ENCODE measurements at places on chromosomes 1 and 21.

GRCh38 chr1:21478356-21478755 lies 30.9 kb upstream of the ALPL start:
- DNase-seq: no peak

GRCh38 chr1:30185809-30186208 lies 537.6 kb downstream of the MATN1 start:
- DNase-seq: no peak

DNA sequence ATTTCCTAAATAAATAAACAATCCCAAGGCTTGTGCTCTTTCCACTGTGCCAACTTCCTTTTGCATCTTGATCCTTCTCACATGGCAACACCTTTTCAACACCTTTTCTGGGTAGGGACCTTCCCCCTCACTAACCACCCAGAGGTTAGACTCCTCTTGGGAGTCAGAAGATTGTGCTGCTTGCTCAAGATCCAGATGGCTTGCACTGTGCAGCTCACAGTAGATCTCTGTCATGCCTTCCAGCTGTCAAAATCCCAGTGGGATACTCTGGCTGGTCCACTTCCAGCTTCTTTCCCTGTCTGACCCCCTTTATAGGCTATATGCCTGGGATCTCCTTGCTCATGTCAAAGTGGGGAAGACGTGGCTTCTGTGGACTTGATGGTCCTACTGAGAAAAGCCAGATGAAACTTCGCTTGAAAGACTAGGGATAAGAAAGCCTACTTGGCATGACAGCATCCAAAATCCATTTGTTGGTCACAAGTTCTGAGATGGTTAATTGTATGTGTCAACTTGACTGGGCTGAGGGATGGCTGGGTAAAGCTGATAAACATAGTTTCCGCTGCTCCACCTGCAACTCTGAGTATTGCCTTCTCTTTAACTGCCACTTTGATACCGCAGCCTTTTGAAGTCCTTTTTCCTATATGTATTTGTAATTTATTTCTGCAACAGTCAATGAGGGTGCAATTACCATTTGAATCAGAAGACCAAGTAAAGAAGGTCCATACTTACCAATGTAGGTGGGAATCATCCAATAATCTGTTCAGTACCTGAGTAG lies 74.5 kb downstream of the S1PR1 start:
- no peak for DNase-seq

- DNase-seq: no peak
These were observed 4.5 kb upstream of the LRRC52 start for GRCh38 chr1:165539306-165539705.

DNA sequence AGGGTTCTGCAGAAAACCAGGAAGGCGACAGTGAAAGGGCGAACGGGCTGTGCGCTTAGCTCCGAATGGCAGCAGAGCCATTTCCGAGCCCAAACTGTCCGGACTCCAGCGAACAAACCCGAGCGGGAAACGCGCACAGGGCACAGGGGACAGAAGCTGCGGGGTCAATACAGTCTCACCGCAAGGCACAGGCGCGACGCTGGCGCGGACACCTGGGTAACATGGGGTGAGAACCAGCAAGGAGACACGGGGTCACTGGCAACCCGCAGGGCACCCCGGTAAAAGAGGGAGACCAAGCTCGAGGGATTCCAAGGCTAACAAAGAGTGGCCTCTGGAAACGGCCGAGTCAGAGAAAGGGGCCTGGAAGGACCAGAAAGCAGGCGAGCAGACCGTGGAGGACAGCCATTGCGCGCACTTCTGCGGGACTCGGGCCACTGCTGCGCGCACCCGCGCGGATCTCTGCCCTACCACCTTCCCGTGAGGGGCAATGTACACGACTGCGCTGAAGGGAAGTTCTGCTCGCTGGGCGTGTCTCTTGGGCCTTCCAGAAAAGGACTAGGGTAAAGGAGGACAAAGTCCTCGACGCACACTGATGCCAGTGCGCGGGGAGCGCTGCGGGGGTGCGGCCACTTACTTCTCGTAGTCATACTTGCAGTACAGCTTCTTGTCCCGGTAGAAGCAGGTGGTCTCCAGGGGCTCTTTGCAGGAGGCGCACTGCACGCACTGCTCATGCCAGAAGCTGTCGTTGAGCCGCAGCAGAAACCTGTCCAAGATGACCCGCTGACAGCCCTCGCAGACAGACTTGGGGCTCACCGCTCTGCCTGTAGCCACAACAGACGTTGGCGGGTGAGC lies 3.8 kb downstream of the LMX1A start:
- DNase-seq: no peak

DNA sequence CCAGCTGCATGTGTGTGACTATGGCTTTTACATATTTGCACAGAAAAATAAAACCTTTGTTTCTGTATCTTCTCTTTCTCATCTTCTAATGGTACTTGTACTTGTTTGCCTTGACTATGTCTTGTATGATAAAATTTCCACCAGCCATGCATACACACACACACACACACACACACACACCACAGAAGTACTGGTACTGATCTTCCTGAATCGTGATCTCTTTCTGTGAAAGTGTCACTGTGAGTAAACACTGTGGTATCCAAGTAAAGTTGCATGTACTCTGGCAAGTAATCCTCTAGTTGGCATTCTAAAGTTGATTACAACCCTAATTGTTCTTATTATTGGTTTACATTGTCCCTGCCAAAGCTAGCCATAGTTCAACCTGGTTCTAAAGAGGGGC lies 176.7 kb downstream of the CRB1 start:
- DNase-seq: no peak

- no peak for DNase-seq
These were observed 418.2 kb downstream of the FAM72C start for GRCh38 chr1:143553627-143554026.

- DNase-seq: no peak
These were observed 69.0 kb downstream of the C1orf21 start for GRCh38 chr1:184455786-184456185.

DNA sequence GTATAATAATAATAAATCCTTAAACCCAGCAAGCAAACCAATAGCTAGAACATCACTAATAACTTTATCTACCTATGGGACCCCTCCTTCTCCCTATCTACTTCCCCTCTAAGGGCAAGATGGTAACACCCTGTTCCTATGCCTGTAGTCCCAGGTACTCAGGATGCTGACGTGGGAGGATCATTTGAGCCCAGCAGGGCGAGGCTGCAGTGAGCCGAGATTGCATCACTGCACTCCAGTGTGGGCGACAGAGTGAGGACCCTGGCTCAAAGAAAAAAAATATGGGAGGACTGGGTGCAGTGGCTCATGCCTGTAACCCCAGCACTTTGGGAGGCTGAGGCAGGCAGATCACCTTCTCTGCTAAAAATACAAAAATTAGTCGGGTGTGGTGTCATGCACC lies 143.1 kb upstream of the SLC45A1 start:
- no peak for DNase-seq

DNA sequence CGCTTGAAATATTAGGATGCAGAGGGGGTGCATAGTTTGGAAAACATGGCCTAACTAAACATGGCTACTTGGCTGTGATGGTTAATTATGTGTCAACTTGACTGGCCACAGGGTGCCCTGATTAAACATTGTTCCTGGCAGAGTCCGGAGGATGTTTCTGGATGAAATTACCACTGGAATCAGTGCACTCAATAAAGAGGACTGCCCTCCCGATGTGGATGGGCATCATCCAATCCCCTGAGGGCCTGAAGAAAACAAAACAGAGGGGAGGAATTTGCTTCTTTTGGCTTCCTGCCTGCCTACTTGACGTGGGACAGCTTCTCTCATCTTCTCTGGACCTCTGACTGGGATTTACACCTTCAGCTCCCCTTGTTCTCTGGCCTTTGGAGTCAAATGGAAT lies 79.1 kb upstream of the KCNE2 start:
- no peak for DNase-seq

- DNase-seq: no peak
These were observed 160.3 kb downstream of the ETS2 start for GRCh38 chr21:38965910-38966504.

- no peak for DNase-seq
These were observed 84.6 kb downstream of the NEGR1 start for GRCh38 chr1:72197786-72198185.

DNA sequence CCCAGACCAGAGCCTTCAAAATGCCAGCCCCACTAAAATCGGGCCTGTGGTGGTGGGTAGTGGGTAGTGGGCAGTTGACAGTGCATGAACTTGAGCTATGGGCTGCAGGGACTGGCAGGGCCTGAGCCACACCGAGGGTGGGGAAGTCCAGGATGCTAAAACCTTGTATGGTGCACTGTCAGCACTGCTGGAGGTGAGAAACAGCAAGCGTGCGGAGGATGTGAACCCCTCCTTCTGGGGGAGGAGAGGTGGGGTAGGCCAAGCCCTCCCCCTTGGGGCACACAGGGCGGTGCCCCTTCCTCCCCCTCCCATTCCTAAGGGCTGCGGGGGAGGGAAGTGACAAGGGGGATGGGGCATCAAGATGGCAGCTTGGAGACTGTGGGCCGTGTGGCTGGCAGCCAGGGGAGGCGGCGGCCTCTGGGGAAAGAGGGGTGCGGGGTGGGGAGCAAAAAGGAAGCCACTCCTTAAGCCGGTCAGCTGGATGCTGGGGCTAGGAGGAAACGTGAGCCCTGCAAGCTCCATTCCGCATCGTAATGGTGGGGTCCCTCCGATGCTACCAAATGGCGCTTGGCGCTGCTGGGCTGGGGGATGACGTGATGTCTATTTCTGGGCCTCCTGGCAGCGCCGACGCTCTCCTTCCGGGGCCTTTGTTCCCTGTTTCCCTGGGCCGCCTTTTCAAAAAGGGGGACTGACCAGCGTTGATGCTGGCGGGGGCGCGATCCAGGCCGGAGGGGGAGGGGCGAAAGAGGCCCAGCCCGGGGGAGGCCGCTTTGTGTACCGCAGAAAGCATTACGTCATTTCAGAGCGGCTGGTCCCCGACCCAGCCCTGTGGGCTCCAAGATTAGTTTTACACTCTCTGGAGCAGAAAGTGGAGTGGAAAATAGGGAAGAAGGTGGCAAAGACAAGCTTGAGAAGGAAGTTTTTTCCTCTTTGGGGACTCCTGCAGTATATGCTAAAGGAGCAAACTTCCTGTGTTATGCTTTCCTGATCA lies 809 bp downstream of the SYT11 start:
- peak; percentile 96 for DNase-seq

DNA sequence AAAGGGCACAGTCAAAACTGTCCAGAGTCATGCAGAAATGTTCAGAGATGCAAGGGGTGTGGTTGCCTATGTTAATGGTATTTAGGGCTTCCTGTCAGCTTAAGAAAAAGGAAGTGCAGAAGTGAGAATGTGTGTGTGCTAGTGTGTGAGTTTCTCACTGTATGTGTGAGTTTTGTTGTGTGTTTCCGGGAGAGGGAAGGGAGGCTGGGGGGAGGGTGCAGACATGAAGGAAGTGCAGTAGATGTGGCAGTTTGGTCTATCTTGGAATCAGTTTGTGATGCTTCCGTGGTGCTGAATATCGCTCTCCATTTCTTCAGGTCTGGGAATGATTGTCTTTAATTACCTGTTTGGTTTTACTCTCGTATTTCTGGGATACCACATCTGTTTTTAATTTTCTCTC lies 16.5 kb upstream of the ATP6V1G3 start:
- DNase-seq: peak; percentile 2

DNA sequence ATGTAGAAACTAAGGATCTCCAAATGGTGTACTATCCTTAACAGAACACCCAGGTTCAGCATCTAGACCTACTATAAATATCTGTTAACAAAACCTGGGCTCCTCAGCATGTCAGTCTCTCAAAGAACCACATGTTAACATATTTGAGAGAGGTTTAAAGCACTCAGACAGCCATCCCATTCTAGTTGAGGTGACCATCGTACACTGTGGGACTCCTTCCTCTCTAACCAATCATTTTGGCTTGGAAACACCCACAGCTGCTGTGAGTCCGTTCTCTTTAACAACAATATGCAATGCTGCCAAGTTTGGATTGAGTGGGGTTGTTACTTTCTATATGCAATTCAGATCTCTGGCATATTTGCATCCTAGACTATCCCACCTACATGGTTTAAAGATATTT lies 105.8 kb downstream of the MRPL39 start:
- DNase-seq: no peak

GRCh38 chr1:47866601-47867437 lies 130.4 kb downstream of the TRABD2B start:
- DNase-seq: no peak

- no peak for DNase-seq
These were observed 56.7 kb downstream of the S1PR1 start for GRCh38 chr1:101293461-101294051.

- DNase-seq: no peak
These were observed 2.4 kb downstream of the SEMA6C start for GRCh38 chr1:151143986-151144385.

DNA sequence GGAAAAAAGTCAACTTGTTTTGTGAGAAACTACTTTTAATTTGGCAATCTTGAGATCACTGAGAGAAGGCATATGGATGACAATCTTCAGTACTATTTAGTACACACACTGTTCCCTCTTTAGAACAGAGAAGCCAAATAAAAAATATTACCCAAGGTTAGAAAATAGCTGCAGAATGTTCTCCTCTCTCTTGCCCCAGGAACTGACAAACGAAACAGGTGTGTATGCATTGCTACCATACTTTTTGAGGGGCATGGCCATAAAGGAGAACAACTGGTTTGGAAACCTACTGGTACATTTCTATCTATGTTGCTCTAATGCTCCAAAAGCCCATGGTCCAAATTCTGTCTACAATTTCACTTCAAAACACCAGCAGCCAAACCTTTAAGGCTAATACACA lies 5.7 kb downstream of the TOR1AIP2 start:
- no peak for DNase-seq

DNA sequence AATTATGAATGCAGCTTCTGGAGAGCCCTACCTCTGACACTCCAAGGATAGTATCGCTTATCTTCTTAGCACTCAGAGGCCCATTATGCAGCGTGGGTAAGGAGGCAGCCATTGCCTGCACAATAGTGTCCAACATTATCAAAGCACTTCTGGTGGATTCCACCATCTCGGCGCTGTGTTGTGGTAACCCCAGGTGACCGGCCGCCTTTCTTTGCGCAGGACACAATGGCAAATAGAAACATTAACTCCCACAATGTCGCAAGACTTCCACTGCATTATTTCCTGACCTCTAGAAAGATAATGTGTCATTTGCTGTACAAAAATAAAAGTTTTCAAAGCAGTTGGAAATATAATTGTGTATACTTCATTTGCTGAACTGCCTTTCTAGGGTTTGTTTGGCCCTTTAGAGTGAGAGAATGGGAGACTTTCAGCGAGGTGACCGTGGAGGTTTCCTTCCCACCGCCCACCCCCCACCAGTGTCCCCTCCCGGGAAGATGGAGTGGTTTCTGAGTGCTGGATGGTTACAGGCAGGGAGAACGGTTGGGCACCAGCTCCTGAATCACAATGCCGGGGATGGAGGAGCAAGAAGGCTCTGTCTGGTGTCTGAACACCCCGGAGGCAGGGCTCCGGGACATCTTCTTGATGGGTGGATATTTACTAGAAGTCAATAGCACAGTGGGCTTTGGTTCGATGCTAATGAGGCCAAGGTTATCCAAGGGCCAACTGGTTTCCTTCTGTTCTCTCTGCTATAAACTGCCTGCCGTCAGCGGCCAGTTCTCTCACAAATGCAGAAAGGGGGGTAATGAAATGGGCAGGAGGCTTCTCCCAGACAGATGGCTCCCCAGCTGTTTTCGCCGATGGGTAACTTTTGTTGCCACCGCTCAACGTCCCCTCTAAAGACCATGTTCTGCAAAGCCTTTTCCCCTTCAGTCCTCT lies 215.4 kb upstream of the PROX1 start:
- no peak for DNase-seq
